Thoracic aorta (tissue), 2 donors: ENCODE measurements at places on chromosomes 4 and X.

DNA sequence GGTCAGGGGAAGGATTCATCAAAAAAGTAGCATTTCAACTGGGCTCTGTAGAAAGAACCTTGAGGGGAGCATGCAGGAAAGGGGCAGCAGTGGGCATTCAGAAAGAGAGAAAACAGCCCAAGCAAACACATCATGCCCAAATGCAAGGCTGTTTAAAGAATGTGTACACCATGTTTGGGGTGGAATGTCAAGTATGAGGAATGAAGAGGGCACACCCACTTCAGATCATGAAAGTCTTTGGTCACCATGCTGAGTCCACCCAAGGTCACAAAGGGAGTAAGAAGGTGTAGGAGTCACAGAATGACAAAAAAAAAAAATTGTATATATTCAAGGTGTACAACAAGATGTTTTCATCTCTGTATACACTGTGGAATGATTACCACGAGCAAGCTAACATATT, 9.4 kb downstream of the S100G start:
- no peak for DNase-seq

DNA sequence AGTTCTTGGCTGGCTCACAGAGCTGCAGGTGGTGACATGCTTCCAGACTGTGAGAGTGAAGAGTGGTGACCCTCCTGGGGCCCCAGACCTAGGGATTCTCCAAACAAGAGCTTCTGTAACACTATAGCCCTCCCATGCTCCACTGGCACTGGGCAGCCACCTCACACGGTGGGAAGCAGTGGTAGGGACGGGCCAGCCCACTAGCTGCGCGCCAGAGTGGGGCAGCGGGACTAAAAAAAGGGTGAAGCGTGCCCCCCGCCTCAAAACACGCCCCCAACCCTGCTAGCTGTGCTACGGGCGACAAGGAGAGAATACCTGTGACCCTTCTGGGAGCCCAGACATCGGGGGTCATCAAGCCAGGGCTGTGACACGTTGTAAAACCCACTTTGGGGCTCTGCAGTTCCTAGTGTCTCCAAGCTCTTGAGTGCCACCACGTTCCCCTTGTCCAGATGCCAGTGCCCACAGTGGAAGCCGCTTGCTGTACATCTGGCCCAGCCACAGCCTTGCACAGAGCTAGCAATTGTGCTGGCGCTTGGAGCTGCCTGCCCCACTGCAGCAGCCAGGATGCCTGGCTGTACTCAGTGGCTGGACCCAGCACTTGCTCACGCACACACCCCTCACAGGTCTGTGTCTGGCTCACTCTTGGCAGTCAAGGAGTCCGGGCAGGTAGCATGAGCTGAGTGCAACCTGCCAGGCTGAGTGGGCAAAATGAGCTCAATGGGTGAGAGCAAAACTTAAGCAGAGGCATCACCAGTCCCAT, 100.0 kb downstream of the DCAF12L2 start:
- DNase-seq, result no peak

- no peak for DNase-seq
Measured at GRCh38 chrX:121308276-121308805, 260.9 kb downstream of the GLUD2 start.

DNA sequence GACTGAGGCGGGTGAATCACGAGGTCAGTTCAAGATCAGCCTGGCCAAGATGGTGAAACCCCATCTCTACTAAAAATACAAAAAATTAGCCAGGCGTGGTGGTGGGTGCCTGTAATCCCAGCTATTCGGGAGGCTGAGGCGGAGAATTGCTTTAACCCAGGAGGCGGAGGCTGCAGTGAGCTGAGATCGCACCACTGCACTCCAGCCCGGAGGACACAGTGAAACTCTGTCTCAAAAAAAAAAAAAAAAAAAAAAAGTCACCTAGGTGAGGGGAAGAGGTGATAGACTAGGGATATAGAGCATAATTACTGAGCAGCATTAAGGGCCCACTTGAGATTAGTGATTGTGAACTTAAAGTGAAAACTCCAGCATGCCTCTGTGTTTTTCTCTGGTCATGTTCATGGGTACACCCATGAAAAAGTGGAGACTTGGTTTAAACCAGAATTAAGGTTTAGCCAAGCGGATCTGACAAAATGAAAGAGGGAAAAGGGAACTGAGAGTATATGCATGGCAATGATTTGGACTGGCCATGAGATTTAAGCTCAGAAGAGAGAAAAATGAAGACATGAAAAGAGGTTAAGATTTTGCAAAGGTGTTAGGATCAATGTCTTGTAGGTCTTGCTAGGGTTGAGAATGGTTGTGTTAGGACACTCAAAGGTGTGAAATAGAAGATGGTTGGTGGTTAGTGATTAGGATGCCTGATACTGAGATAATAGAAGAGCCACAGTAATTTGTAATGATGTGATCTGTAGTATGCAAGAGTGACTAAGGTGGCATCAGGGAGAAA, 105.0 kb downstream of the RAB28 start:
- no peak for DNase-seq

- DNase-seq, result no peak
Measured at GRCh38 chr4:53559021-53559620, 32.2 kb downstream of the LNX1 start.

DNA sequence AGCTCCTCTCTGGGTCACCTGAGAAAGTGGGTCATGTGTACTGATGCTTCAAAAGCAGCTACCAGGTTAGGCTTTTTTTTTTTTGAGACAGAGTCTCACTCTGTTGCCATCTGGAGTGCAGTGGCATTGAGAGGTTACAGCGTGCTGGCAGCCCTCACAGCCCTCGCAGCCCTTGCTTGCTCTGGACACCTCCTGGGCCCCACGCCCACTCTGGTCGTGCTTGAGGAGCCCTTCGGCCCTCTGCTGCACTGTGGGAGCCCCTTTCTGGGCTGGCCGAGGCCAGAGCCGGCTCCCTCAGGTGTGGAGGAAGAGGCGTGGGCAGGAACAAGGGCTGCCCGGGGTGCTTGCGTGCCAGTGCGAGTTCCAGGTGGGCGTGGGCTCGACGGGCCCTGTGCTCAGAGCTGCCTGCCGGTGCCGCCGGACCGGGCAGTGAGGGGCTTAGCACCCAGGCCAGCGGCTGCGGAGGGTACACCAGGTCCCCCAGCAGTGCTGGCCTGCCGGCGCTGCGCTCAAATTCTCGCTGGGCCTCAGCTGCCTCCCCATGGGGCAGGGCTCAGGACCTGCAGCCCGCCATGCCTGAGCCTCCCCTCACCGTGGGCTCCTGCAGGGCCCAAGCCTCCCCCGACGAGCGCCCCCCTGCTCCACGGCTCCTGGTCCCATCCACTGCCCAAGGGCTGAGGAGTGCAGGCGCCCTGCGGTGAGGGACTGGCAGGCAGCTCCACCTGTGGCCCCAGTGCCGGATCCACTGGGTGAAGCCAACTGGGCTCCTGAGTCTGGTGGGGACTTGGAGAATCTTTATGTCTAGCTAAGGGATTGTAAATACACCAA, 49.3 kb upstream of the IL21 start:
- DNase-seq, result no peak
